ENCODE measurements at places on chromosomes 7 and 10.

DNA sequence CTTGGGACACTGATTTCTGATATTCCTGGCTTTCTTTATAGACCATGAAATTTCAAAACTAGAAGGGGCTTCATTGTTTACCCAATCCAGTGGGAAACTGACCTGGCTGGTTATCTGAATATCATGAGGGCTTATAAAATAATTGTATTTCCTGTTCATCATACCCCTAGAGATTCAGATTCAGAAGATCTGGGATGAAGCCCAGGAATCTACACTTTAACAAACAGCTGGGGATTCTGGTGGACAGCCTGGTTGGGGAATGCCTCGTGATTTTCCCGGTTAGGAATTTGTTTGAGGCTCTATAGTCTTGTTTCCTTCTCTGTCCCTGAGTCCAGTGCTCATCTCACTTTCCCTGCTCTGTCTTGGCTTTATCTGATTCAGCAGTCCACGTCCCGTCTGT, 110.3 kb downstream of the ADRA2A start:
- no peak for DNase-seq

- no peak for DNase-seq
Observed at GRCh38 chr10:124170631-124171030, 77.2 kb upstream of the CHST15 start.

DNA sequence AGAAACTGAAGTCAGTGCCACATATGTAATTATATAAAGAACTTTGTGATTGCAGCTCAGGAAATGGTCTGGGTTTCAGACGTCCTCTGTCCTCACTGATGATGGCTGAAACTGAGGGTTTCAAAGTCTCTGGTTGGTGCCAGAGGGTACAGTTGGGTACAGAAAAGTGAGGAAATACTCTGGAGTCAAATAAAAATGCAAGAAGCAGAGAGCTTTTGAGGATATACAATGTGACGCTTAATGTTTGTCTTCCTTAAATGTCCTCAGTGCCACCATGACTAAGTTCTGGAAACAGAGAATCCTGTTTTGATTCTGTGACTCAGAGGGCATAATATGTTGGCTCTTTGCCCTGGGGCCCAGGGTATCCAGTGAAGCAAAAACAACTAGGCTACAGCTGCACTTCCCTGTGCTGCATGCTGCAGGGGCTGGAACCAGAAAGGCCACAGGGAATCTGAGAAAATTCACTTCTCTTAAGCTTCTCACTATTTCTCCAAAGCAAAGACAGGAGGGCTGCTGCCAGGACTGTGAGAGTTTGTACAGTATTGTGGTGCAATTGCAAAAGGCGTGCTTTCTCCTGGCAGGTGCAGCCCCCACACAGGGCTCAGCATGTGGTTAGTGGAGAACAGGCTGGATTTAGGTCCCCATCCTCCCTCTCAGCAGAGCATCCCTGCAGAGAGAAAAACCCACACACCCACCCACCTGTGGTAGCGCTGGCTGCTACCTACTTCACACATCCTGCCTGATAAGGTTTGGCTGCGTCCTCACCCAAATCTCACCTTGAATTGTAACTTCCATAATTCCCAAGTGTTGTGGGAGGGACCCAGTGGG, 169.5 kb upstream of the SVIL start:
- DNase-seq = no peak

- DNase-seq = no peak
Observed at GRCh38 chr10:16545116-16545736, 23.5 kb upstream of the C1QL3 start.

- DNase-seq = no peak
Observed at GRCh38 chr7:108736221-108736891, 166.7 kb downstream of the DNAJB9 start.

GRCh38 chr7:93160410-93160809, 12.2 kb upstream of the SAMD9L start:
- no peak for DNase-seq

DNA sequence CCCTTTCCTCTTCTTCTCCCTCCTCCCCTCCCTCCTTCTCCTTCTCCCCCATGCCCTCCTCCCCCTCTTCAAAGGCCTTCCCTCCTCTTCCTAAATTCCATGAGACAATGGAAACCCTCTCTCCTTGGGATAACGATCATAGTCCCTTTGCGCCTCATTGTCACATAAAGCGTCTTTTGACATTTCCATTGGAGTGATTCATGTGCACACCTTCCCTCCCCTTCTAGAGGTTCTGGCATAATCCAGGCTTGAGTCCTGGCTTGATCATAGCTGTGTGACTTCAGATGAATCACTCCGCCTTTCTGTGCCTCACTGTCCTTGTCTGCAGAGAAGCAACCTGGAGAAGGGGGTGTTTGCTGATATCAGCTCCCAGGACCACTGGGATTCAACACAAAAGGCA, 204.2 kb downstream of the TNS3 start:
- no peak for DNase-seq

GRCh38 chr7:114819616-114820362, 102.1 kb upstream of the MDFIC start:
- no peak for DNase-seq

GRCh38 chr7:7175075-7175695, 7.2 kb upstream of the C1GALT1 start:
- DNase-seq = no peak

DNA sequence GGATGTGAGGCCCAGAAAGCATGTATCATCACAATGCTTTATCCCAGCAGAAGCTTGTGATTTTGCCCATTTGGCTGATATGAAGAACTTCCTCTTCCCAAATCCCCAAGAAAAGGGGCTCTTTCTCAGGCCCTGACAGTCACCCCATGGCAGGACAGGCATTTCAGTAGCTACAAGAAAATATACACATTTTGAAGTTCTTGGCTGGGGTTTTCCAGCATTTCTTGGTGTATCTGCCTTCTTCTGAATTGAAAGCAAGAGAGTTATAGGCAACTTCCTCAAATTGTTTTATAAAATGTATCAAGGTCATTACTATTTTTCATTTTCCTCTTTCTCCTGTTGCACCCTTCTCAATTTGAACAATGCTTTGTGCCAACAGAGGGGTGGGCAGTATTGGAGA, 63.3 kb upstream of the PDLIM1 start:
- DNase-seq = no peak

- DNase-seq = no peak
Observed at GRCh38 chr7:79664884-79665676, 211.6 kb upstream of the MAGI2 start.

DNA sequence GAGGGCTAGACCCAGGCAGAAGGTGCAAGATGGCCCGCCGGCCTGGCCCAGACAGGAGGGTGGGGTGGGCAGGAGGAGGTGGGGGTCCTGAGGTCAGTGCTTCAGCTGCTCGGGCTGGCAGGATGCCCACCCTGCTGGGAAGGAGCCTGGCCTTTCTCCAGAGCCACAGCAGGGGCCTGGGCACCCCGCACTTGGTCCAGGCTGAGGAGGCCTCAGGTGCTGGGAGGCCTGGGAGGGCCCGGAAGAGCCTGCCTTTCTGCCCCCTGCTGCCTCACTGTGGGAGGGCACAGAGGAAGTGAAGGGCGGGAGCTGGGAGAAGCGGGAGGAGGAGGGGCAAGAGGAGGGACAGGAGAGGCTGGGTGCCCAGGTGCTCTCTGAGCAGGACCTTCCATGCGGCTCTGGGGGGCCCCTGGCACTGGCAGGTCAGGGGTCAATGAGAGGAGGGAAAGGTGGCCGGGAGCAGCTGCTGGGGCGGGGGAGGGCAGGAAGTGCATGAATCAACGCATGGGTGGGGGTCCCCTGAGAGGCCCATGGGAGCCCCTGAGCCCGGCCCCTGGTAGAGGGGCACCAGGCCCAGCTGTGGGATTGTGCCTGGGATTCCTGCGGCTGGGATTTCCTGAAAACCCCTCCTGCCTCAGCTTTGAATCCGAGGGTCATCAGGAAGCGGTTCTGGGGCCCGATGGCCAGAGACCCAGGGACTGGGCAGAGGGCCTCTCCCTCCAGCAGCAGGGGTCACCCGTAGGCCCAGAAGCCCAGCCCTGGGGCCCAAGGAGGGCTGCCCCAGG, 49.9 kb downstream of the PWWP2B start:
- peak; percentile 69 for DNase-seq

DNA sequence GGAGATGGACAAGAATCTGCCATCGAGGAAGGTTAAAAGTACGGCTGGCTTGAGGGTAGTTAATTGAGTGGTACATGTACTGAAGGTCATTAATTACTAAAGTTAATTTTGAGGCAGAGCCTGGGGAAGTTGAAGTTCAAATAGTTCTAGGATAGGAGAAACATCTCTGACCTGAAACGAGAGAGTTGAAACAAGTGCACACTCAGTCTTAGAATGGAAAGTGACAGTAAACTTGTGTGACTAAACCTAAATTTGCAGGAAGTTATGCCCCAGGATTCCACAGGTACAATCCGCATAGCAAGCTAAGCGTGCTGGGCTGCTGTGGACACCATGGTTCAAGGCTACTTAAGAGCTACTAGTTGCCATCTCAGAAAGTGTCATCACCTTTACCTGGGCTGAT, 209.9 kb downstream of the CHCHD3 start:
- DNase-seq = no peak

GRCh38 chr7:22219036-22219435, 137.9 kb downstream of the RAPGEF5 start:
- DNase-seq = no peak

DNA sequence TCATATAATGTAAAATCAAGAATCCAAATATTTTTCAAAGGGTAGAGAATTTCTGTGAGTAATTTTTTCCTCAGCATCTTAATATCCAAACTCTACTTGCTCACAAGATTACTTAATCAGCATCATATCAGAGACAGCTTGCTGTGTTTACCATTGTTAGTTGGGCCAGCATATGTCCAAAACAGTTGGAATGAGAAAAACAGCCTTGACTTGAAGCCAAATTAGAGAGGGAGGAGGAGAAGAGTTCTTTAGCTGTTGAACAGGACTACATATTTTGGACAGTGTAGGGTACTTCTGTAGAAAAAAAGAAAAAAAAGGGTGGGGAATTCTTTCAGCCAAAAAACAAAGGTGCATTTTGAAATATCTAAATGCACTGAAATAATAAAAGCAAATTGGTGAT, 69.8 kb downstream of the HDAC9 start:
- no peak for DNase-seq

DNA sequence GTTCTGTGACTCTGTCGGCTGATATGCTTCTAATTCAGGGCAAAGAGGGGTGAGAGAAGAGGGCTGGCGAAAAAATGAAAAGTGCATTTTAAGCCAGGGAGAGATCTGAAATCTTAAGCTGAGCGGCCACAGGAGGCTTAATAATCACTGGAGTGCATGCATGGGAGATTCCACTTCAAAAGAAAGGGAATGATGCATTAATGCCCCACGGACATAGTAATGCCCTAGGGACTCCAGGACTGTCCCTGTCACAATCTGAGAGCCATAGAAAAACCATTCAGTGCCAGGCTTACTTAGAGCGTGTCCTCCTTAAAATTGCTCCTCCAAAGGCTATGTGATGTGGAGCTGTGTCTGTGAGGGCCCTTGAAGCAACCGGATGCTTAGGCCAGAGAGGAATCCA, 75.1 kb downstream of the NHLRC2 start:
- DNase-seq = no peak

DNA sequence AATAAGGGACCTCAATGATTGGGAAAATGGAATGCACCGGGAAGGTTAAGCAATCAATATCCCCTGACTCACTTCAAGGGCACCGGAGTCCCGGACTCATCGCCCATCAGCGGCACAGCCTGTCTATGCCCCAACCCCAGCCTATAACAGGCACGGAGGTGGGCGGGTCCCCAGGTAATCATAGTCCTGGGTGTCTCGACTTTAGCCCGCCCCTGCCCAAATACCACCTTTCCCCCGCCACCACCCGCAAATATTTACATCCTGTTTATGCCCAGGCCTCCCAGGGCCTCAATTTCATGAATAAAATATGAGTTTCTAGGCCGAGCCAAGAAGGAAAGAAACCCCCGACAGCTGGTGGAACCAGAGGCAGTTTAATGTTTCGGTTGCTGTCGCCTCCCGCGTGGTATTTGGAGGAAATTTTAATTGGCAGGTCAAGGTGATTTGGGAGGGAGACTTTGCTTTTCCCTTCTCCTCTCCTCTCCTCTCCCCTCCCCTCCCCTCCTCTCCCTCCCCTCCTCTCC, 15.6 kb upstream of the RFC2 start:
- DNase-seq = peak; percentile 46

GRCh38 chr7:26165950-26166683, 14.1 kb downstream of the NFE2L3 start:
- no peak for DNase-seq

DNA sequence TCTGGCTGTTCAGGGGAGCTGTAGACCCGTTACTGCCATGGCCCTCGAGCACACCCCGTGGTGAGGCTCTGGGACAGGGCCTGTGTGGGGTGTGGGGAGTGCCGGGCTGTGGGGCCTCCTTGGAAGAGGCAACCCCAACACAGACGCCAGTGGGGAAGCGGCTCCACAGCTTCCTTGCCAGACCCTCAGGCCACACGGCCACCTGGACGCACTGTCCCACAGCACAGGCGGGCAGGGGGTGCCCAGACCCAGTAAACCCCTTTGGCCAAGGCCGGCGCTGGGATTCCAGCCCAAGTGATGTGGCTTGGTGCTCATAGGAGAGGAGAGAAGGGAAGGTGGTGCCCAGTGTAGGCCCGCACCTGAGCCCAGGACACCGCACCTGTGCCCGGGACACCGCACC, 12.9 kb upstream of the NKX6-2 start:
- no peak for DNase-seq

GRCh38 chr7:92680442-92680841, 90.3 kb upstream of the FAM133B start:
- DNase-seq = no peak

- no peak for DNase-seq
Observed at GRCh38 chr7:78172267-78172757, 373.7 kb downstream of the PHTF2 start.

DNA sequence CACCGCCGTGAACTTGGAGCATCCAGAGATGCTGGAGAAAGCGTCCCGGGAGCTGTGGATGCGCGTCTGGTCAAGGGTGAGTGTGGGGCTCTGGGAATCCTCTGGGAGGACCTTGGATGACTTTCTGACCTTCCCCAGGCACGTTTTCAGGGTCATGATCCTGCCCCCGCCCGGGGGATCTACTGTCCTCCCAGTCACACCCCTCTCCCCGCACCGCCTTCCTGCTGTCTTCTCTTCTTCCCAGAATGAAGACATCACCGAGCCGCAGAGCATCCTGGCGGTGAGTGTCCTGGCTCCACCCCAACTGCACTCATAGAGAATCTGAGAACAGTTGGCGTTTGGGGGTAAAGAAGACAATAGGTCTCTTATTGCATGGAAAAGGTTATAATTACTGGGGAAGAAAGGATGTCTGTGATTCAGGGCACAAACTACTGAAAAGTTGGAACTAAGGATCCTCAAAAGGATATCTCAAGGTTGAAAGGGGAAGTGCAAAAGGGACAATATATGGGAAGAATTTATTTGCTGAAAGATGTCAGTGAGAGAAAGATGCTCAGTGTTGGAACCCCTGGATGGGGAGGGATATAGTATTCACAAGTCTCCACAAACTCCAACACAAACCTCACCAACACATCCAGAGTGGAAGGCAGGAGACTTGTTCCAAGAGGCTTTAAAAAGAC, 1.9 kb downstream of the GSTK1 start:
- no peak for DNase-seq

DNA sequence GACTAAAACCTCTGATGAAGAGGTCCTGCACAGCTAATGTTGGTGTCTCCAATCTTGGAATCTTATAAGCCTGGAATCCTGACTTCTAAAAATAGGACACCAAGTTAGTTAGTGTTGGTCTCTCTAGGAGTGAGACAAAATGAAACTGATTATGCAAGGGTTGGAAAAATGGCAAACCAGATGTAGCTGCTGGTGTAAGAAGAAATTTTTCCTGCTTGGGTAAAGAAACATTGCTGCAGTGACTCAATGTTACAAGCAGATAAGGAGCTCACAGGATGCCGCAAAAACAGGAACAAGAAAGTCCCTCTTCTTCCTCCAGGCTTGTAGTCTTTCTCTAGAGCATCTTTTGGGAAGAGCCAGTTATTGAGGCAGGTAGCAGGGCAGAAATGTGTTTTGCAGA, 449.0 kb downstream of the ETV1 start:
- no peak for DNase-seq
